ENCODE measurements at places on chromosomes 7 and 10.

DNA sequence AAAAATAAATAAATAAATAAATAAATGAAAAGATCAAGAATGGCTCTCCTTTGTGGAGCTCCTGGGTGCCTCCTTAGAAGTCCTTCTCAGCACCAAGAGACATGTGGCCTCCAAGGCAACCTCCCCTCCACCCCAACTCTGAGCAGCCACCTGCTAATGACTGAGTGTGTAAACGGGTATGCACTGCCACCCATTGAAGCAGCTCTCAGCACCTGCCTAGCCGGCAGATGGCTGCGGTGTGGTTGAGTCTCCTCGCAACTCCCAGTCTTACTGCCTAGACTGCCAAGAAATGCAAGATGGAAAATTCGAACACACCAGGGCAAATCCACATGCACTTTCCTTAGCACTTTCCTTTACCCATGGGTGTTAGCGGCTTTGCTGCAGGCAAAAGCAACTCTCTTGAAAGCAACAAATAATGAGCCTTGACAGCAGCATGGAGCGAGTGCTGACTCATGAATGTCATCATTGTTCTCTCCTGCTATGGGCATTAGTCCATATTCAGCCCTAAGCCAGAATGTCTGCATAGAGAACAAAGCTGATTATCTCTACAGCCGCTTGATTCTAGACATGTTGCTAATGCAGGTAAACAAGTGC, 913.9 kb upstream of the AUTS2 start:
- DNase-seq = no peak

DNA sequence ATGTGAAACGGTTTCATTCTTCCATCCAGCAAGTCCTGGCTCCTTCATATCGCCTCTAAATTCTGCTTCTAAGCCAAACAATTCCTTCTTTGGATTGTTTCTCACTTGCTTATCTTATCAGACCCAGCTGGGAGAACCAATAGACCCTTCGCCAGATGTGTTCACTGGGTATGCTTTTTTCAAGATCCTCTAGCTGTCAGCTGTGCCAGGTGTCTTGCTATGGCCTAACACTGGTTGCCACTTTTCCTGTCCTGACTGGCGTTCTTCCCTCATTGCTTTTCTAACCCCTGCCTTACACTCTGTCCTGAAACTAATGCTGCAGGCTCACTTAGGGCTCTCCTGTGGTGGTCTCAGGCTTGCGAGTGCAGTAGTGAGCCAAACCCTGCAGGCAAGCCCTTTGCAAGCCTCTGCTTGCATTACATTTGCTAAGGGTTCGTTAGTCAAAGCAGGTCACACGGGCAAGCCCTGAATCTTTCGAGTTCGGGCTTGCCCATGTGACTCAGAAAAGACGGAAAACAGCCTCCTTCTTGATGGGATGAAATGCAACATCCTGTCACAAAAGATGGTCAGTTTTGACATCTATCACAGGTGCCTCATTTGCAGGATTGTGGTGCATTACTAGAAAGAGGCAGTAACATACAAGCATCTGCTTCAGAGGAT, 92.8 kb downstream of the VWC2 start:
- no peak for DNase-seq

GRCh38 chr7:94969434-94970084, 62.2 kb downstream of the PPP1R9A start:
- DNase-seq = no peak

DNA sequence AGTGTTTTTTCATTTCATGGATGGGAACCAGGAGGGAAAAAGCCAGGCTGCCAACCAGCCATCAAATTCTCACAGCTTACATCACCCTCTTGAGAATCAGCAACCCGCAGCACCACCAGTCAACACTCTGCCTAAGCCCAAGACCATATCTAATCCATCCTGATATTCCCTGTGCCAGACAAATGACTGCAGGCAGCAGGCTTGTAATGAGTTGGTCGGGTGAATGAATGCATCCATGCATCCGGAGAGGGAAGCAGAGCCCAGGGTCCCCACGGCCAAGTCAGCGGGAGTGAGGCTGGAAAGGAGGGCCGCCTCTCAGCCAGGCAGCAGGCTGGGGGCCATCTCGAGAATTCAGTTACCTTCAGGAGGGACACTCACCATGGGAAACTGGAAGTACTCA, 46.9 kb downstream of the SLIT1 start:
- DNase-seq = no peak

- DNase-seq = no peak
Observed at GRCh38 chr7:155999631-156000489, 187.6 kb upstream of the SHH start.
